ENCODE measurements at places on chromosomes 2 and 18.

- DNase-seq, result peak; percentile 74
Measured at GRCh38 chr2:233418761-233419546, 64.7 kb downstream of the DGKD start.

DNA sequence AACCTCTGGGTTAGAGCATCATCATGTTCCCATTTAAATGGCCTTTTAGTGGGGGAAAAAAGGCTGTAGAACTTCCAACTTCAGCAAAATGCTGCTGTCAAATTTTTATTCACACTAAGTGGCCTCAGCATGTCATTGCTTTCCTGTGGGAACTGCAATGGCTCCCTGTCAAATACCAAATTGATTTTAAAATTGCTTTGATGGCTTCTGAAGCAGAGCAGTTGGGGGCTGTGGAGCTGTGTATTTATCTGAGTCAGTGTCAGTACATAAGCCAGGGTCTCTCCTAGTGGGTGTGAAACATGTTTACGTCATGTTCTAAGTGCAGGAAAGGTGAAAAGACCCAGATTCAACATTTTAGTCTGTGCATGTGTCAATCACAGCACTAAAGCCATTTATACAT, 171.3 kb downstream of the CDH19 start:
- DNase-seq, result no peak

GRCh38 chr2:168529900-168530561, 74.0 kb downstream of the CERS6 start:
- DNase-seq, result no peak

DNA sequence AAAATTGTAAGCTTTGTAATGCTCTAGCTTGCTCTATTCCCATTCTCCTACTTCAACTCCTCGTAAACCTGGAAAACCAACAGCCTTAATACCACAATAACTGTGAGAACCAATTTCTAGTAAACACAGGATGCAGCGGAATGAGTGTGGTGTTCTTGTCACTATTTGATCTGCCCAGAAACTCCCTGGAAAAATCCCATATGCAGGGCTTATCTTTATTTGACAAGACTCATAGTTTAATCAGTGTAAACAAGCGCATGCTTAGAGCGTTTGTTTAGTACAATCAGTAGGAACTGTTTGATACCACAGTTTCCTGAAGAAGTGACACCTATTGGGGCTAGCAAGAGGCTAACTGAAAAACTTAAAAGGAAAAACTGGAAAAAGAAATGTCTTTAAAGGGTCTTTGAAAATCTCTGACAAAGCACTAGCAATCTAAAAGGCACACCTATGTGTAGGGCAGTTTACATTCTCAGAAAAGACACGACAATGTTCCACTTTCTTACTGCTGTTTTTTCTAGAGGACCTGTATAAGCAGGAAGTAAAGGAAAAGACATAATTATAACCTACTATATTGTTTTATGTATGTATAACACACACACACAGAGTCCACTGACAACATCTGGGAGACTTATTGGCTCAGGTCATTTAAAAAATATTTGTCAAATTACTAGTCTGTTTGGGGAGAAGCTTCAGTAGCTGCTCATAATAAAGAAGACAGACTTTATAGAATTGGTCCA, 241.4 kb upstream of the KLHL14 start:
- DNase-seq, result no peak

- no peak for DNase-seq
Measured at GRCh38 chr2:20465716-20466394, 19.0 kb downstream of the RHOB start.

DNA sequence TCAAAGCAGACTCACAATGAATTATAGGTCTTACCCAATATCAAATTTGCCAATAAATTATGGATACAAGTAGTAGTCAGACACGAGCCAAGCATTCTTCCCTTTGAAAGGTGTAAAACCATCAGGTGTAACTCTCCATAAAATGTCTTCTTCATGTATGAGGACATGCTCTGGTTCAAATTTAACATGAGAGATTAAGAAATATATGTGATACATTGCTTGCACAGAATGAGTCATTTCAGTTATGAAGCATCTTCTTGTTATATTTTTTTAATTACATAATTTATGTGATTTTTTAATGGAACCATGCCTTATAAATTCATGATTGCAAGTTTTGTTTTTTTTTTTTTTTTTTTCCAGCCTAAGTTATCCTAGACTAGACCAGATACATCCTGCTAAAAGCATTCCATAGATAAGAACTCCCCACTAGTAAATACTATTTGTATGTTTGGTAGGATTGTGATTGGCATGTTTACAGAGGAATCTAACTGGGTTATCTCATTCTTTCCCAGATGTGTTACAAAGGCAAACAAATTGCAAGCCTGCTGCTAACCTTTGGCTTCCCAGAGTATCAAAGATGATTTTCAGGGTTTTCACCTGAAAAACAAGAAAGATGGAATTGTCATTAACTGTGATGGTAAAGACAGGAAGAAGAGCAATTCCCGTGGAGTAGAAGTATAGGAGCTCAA, 621.9 kb downstream of the XIRP2 start:
- no peak for DNase-seq

- DNase-seq, result no peak
Measured at GRCh38 chr2:45617496-45617895, 6.4 kb upstream of the SRBD1 start.

- DNase-seq, result no peak
Measured at GRCh38 chr18:48879008-48879431, 71.7 kb downstream of the SMAD7 start.

DNA sequence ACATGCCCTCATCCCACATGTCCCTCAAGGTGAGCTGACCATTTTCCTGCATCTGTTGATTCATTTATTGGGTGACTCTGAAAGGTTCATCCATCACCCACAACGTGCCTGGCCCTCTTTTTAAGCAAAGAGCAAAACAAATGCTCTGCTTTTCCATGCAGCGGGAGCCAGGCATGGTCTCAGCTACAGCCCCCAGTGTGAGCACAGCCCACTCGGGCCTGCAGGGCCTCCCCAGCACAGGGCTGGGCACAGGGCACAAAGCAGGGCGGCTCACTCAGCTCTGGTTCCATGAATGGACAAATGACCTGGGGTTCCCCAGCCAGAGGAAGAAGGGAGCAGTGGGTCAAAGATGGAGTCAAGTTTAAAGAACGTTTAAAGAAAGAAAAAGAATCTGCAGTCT, 24.1 kb upstream of the OTOS start:
- no peak for DNase-seq

DNA sequence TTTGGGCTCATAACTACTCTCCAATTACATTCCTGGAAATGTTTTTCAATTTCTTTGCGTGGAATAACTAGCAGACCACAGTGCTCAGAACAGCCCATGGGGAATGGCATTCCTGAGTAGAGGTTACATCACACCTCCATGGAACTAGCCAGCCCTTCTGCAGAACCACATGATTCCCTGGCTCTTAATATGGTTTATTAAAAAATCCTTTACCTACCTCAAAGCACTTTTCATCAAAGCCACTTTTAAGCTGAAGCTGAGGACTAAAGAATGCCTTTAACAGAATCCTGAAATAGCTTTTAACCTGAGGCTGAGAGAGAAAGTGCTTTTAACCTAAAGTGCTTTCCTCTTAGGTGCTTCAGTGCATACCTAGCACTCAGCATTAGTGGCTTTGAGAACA, 376.3 kb downstream of the ARHGAP15 start:
- DNase-seq, result no peak

GRCh38 chr2:2226326-2226725, 104.7 kb downstream of the MYT1L start:
- no peak for DNase-seq

- no peak for DNase-seq
Measured at GRCh38 chr2:238894950-238895298, 47.0 kb downstream of the TWIST2 start.

GRCh38 chr2:174561283-174561971, 36.2 kb downstream of the WIPF1 start:
- DNase-seq, result no peak

DNA sequence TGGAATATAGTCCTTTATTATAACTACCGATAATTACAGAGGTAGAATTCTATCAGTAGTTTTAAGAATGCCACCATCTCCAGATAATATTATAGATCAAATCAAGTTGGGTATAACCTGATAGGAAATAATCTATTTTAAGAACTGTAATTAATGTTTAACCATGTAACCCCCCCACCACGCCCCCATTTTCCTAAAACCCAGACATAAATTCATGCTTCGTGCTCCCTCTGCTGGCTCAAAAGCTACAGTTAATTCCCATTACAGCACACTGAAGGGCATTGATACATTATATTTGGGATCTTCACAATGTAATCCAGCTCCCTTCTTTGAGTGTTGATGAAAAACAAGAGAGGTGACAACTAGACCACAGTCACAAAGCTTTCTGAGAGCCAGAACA, 228.0 kb upstream of the SMAD7 start:
- DNase-seq, result no peak

GRCh38 chr2:160647967-160648685, 154.5 kb upstream of the RBMS1 start:
- no peak for DNase-seq

DNA sequence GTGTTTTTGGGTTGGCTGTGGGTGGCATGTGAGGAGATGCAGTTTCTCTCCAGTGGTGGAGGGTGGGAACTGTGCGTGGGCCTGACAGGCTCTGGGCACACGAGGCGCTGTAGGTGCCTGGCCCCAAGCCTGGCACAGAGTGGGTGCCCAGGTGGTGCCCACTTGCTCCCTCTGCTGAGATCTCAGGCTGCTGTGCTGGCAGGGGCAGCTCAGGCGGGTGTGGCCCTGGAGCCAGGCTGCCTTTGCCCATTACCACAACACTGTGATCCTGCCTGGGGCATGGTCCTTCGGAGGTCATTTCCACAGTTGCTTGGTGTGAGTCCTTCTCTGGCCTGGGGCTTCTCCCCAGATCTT, 20.4 kb downstream of the TSHZ1 start:
- DNase-seq, result no peak

- no peak for DNase-seq
Measured at GRCh38 chr2:238916875-238917590, 69.1 kb downstream of the TWIST2 start.

DNA sequence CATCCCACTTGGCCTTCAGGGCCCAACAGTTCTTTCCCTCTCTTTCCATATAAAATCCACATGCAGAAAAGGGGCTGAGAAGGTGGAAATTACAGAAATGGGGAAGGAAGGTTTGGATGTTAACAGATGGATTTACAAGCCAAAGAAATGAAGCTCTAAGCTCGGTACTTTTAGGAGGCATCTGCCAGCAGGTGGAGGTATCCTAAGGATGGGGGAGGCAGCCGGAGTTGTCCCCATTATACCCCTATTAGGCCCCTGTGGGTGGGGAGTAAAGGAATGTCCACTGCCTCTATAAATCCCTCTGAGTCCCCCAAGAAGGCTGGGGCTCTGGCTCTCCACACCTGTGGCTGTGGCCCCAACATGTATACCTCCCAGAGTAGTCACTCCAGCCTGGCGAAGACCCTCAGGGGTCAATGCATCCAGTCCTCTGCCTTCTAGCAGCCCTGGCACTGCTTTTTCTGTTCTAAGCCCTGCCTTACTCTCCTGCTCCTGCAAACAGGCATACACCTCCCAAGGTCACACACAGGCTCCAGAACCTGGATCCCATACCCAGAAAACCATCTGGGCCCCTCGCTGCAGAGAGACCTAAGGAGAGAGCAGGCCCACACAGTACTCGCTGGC, 1.2 kb downstream of the FBXO41 start:
- DNase-seq, result no peak

DNA sequence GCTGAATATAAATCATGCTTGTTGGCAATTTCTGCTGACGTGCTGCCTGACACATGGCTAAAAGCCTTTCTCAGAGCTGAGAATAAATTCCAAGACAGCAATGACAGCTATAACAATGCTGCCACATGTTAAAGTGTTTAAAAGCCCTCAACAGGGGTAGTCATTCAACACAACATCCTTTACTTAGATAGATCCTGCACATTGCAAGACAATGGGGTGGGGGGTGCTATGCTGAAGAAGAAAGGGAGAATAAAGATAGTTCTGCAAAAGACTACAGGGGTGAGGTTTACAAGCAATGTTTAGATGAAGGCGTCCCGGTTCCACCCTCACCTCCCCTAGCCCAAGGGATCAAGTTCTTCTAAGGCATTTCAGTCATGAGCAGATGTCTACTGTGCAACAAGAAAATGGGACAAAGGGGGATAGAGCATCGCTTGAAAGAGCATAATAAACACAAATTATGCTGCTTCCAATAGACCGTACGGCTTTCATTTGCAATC, 291.0 kb upstream of the ACVR2A start:
- no peak for DNase-seq

GRCh38 chr2:223282221-223282620, 230.2 kb downstream of the KCNE4 start:
- no peak for DNase-seq

DNA sequence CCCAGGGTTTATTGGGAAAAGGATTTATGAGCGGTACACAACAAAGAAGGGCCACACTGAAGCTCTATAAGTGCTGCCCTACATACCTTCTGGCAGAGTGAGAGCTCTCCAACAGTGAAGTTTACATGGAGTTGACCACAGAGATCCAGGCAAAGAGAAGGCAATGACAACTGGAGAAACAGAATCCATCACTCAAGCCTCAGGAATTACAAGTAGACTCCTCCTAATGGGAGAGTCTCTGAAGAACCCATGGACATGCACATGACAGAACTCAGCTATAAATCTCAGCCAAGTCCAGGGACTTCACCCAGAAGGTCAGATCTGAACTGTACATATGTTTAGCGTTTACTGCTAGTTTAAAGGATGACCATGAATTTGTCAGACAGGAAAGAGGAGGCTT, 164.7 kb downstream of the DNAH7 start:
- DNase-seq, result no peak

GRCh38 chr2:207970147-207970825, 55.0 kb downstream of the PLEKHM3 start:
- no peak for DNase-seq

DNA sequence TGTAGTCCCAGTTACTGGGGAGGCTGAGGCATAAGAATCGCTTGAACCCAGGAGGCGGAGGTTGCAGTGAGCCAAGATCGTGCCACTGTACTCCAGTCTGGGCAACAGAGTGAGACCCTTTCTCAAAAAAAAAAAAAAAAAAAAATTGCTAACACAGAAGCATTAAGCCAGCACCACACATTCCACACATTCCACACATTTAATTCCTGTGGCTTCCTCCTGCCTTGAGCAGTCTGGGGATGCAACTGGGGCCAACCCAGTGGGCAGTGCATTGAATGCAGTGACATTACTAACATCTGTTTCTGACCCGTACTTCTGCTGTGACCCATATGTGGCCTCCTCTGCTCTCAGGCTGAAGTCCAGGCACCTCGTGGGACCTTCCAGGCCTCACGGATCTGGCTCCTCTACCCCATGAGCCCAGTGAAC, 107.0 kb downstream of the BCL2L11 start:
- no peak for DNase-seq

DNA sequence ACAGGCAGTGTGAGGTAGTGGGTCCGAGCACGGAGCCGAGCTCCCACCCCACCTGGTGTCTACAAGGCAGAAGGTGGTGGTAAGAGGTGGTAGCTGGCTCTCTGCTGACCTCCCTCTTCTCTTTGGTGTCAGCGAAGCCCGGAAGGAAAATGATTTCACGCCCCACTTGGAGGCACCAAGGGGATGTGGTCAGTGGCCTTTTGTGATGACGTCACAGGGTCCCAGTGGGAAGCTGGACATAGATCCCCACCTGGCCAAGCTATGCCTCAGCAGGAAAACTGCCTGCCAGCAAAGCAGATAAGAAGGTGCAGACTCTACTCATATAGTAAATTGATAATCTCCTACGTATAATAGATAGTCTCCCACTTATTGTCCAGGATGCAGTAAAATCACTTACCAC, 183.7 kb upstream of the ALKAL2 start:
- no peak for DNase-seq

Data from CD4-positive, alpha-beta T cell treated with Interleukin-4 for 4 hours (primary cell).